ENCODE measurements at places on chromosomes 2 and 18.

DNA sequence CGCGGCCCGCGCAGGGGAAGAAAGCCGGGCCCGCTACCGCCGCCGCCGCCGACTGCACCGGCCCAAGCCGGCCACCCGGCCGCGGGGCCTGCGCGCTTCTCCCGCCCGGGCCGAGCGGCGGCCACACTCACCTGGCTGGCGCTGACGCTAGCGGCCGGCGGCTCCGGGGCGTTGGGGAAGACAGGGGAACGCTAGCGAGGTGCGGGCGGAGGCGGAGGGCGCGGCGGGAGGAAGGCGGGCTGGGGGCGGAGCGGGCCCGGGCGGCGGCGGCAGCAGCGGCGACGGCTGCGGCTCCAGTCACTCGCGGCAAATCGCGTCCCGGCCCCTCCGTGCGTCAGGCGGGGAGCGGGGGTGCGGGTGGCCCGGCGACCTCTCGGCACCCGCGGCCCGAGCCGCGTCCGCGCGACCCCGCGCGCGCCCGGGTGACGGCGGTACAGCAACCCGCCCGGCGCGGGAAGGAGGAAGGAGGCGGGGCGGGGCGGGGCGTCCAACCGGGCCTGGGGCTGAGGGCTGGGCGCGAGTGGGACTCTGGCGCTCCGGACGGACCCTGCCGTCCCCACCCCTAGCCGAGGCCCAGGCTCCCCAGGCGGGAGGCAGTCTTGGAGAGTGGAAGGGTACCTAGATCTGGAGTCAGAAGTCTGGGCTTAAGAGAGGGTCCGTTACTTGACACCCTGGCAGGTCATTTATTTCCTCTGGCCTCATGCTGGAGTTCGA, at the start of gene SESTD1:
Gene SESTD1 (minus strand): TSS at position 465 of the 714 bp plus-strand sequence. CDS start 72,991 bp downstream, outside the sequence.
- DNase-seq = no peak

DNA sequence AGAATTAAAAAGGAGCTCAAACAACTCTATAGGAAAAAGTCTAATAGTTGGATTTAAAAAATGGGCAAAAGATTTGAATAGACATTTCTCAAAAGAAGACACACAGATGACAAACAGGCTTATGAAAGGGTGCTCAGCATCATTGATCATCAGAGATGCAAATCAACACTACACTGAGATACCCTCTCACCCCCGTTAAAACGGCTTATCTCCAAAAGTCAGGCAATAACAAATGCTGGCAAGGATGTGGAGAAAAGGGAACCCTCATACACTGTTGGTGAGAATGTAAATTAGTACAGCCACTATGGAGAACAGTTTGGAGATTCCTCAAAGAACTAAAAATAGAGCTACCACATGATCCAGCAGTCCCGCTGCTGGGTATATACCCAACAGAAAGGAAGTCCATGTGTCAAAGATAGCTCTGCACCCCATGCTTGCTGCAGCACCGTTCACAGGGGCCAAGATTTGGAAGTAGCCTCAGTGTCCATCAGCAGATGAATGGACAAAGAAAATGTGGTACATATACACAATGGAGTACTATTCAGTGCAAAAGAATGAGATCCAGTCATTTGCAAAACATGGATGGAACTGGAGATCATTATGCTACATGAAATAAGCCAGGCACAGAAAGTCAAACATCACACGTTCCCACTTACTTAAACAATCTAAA, 46.7 kb upstream of the B3GNT7 start:
- no peak for DNase-seq

- DNase-seq = no peak
These were observed 366.7 kb downstream of the FIGN start for GRCh38 chr2:163369111-163369510.

DNA sequence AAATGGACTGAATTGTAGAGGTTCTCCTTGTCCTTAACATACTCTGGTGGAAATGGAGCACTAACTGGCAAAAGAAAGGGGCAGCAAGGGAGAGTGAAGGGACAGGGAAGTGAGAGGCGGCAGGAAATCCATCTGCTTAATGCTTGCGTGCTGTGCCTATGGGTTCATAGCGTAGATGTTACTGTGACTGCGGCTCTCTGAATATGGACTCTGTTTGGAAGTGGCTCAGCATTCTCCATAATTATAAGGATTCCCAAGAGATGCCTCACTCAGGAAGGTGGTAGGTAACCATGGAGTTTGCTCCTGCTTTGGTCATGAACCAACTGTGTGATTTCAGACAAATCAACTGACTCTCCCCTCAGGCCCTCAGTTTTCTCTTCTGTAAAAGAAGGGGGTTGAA, 50.0 kb downstream of the MYO3B start:
- DNase-seq = no peak

- no peak for DNase-seq
These were observed 56.8 kb downstream of the POLR1A start for GRCh38 chr2:86048888-86049287.

DNA sequence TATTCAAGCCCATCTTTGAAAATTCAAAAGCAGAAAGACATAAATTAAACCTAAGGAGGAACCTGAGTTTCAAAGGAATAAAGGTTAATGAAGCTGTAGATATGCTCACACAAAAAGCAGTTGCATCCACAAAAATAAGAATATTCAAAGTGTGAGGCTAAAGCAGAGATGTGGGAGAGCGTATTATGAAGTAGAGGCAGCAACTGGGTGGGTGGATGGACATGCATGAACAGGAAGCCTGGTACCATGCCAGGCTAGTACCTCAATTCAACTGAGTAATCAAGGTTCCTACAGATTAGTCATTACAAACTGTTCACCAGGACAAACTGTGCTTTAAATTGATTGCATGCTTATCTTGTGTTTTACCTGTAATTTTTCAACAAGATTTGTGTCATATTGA, 330.0 kb upstream of the PKDCC start:
- DNase-seq = no peak

- no peak for DNase-seq
These were observed 120.4 kb upstream of the ACKR3 start for GRCh38 chr2:236449167-236449761.

- DNase-seq = no peak
These were observed 12.8 kb upstream of the TMEM237 start for GRCh38 chr2:201656102-201656501.

DNA sequence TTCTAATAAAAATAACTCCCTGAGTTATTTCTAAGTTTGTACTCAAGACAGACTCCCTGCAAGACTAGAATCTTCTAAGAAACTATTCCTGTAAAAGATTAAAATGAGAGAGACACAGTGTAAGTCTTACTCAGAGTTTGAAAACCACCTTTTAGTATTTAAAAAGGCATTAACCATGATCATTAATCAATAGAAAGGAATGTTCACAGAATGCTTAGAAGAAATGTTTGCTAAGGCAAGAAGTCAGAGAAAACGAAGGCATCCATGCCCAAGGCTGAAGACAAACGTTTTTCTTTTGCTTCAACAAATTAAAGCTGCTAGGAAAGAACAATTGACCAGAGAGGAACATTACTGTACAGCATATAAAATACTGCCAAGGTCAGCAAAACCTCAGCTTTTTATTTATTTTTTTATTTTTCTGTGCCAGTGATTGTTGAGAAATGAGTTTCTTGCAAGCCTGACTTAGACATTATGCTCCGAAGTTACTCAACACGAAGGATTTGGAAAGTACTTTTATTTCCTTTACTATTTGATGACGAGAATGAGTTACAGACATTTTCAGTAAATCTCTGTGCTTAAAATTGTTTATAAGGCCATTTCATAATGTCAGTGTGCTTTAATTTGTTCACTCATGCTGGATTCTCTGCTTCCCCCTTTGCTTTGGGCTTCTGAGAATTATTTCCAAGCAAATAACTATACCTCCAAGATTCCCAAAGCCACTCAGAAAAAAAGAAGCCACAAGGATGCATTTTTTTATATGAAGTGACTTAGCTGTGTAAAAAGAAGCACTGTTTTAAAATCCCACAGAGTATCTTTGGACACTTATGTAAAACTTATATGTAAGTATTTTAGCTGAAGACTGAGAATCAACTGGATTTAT, 20.5 kb downstream of the RND3 start:
- no peak for DNase-seq

GRCh38 chr2:55160422-55160821, 71.7 kb downstream of the CLHC1 start:
- no peak for DNase-seq

DNA sequence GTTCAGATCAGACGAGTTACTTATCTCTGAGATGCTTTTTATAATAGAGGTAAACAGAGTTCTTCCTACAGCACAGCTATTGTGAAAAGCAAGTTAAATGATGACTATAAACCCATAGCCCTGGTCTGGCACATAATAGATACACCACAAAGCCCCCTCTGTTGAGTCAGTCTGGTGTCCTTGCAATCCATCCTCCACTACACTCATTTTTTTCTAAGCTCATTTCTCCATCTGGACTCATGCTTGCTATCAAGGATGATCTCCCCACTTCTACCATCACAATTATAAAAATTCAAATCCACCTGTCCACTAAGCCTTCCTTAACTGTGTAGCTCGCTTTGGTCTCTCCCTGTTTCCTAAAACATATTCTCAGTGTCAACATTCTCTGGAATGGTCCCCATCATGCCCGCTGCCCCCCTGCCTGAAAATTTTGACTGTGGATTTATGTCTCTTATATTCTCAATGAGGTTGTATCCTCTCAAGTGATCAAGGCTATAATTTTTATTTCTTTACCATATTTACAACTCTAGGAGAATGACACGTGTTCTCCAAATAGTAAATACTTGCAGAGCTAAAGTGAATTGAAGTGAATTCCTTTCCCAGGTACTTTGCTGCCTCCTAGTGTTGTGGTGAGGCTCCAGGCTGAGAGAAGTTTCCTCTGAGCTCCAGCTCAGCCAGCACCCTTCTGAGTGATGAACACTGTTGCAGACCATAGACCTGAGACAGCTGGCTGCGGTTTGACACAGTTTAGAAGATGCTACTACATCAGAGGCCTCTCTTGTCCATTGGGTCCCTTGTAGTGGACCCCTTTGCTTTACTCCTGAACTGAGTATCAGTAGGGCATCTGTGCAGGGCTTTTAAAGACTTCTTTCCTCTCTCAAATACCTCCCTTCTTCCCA, 108.7 kb downstream of the DPP10 start:
- DNase-seq = no peak

DNA sequence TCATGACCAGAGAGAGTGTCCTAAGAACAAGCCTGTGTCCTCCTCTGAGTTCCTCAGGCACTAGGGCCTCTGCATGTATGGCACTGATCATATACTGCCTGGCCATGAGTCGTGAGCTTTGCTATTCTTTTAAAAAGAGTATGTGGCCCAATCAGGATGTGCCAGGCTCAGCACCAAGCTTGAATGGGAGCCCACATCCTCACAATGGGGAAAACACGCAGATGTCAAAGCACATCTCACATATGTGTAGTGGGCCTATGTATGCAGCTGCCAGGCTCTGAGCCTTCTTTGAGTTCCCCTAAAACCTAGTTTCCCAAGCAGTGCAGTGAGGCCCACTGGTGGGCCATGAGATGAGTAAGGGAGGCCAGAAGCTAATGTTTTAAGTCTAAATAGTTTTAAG, 69.9 kb upstream of the SLC1A4 start:
- DNase-seq = no peak

GRCh38 chr2:168500516-168500915, 44.4 kb downstream of the CERS6 start:
- DNase-seq = no peak

- no peak for DNase-seq
These were observed 362.2 kb downstream of the RAD51AP2 start for GRCh38 chr2:17156086-17156485.

- DNase-seq = no peak
These were observed 218.9 kb upstream of the TANK start for GRCh38 chr2:160941290-160941846.

DNA sequence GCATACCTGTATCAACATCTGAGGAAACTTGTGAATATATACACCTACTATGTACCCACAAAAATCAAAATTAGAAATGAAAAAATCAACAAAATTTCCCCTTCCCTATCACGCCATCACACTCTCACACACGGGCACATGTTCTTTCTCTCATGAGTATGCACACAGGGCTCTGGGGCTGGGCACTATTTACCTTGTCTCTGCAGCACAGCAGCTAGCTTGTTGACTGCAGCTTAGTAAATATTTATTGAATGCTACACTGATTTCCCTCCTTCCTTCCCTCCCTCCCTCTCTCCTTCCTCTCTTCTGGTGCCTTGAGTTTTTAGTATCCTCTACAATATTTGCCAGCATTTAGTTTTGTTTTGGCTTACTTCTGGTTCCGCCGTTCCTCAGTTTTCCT, 182.7 kb upstream of the LHCGR start:
- DNase-seq = no peak

GRCh38 chr2:161136696-161137324, 23.4 kb upstream of the TANK start:
- DNase-seq = no peak

- DNase-seq = no peak
These were observed 48.2 kb upstream of the BIN1 start for GRCh38 chr2:127155028-127155581.
